ENCODE measurements at places on chromosomes 7 and 10.

- peak; percentile 27 for DNase-seq
Measured at GRCh38 chr10:63376560-63377304, 89.0 kb downstream of the JMJD1C start.

DNA sequence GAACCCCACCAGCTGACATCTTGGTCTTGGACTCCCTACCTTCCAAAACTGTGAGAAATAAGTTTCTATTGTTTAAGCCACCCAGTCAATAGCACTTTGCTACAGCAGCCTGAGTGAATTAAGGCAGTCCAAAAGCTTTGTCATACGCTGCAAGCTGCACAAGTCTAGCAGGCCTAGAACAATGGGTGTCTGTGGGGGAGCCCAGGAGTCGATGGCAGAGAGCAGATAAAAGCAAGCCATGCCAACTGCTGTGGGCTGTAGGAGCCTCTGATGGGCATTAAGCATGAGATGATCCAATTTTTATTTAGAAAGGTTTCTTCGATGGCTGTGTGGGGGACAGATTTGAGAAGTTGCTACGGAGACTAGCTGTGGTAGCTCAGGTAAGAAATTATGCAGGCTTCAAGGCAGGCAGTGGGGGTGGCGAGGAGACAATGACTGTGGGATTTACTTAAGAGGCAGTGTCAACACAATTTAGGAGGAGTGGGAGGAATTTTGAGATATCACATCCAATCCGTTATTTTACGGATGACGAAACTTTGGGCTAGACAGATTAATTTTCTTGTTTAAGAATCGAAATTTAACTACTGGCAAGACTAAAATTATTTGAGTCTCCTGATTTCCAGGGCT lies 110.4 kb downstream of the NRCAM start:
- no peak for DNase-seq

DNA sequence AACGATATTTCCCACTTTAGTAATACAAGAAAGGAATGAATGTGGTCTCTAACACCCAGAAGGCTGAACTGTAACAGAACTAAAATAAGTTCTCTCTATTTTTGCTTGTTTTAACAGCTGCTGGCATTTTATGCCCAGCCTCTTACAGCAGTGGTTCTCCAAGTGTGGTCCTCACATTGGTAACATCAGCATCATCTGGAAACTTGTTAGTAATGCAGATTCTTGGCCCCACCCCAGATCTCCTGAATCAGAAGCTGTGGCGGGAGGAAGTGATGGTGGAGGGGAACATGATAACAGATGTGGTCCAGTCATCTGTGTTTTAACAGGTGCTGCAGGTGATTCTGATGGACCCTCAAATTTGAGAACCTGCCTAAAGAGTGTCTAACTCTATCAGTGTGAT lies 170.1 kb downstream of the TMEM26 start:
- DNase-seq, result no peak

DNA sequence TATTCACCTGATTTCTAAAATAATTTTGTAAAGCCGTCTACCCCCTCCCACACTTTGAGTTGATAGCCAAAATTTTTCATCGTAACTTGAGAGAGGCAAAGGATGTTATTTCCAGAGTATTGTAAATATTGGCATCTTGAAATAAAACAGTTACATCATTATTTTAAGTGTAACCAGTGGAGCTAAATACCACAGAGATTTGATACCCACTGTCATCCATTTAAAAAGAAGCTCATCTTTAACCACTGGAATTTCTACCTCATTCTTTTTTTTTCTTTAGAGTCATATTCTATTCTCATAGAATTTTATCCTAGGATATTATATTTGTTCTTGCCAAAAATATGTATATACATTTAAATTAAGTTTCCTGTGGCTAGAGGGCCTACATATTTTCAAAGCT lies 48.6 kb downstream of the CAMK1D start:
- DNase-seq, result no peak

DNA sequence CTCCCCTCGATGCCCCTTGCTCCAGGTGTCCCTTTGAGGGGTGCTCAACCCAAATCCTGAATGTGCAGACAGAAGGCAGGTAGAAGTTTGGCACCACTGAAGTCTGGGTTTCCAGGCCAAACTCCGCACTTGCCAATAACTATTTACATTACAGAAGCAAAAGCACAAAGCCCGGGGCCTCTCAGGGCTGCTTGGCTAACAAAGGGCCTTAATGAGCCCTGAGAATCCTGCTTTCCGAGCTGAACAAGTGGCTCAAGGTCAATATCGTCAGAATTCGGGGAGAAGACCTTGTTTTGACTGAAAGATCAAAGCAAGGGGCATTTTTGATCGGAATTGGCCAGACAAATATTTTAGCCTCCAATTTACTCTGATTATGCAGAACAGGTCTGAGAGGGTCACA lies 189.9 kb downstream of the HERPUD2 start:
- no peak for DNase-seq

DNA sequence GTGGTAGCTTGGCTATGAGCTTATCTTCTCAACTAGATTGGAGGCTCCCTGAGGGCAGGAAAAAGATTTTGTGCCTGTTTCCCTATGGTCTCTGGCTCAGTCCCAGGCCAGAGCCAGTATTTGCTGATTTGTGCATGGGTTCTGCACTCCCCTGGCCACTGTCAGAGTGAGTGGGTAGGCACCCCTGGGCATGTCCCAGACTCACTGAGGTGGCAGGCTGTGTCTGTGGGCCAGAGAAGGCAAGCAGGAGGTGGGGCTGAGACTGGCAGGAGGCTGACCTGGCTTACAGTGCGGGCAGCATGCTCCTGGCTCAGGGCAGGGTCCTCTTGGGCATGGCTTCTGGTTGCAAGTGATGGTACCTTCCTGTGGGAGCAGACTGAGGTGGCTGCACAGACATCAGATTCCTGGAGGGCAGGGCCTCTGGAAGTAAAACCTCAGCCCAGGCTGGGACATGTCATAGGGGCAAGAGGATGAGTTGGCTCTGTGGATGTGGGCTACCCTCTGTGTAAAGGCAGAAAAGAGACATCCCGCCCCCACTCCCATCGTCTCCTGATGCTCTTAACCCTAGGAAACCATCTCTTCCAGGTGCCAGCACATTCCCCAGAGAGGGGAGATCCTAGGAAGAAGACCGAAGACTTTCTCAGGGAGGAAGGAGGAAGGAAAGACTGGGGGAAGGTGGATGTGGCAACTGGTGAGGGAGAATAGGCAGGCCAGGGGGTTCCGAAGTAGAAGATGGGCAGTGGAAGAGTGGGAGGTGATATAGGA lies 4.3 kb downstream of the KCP start:
- DNase-seq, result no peak

DNA sequence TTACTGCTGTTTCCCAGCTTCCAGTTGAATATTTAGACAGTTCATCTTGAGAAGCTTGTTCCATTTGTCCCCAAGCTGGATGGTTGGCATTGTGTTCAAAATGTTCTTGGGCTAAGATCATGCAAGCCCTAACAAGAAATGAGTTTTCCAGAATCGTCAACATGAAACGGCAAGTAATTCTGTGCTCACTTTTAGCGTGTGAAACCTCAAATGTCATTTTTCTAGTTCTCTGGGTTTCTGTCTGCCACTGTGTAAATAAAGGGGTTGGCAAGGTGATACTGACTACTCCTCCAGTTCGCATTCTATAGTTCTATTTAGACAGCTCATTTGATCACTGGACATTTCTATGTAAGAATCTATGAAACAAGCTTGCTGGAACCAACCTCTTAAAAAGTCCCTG lies 194.0 kb downstream of the AHR start:
- peak; percentile 7 for DNase-seq

GRCh38 chr10:110978204-110978603 lies 58.8 kb downstream of the SHOC2 start:
- DNase-seq, result peak; percentile 36

DNA sequence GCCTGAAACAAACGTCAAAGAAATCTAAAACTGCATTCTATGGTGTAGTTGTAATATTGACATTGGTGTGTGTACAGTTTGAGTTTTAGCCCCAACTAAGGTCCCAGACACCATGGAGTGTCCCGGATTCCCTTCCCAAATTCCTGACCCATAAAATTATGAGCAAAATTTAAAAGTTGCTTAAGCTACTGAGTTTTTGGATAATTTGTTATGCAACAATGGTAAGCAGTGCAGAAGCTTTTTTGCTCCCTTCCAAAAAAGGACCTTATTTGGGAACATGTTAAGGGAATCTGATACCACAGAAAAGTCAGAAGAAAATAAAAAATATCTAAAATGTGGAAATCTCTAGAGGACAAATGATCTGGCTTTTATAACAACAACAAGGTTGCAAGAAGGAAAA lies 63.3 kb upstream of the KMT2E start:
- DNase-seq, result no peak

GRCh38 chr7:116111475-116111874 lies 80.9 kb upstream of the TFEC start:
- DNase-seq, result no peak

GRCh38 chr10:35017608-35018007 lies 72.5 kb downstream of the CUL2 start:
- DNase-seq, result no peak

DNA sequence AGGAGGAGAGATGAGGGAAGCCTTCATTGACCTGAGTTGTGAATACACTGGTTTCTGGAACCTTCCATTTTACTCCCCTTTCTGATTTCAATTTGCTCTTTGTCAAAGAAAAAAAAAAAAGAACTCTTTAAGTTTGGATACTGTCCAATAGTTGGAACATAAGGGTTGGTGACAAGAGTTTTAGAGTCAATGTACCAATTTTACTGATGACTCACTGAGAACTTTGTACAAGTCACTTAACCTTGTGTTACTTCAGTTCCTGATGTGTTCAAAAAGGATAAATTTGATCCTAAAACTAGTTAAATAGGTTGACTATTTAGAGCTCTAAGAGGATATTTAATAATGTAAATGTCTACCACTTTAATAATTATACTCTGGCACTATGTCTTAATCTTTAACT lies 4.1 kb upstream of the CDK14 start:
- DNase-seq, result peak; percentile 68

- DNase-seq, result no peak
Measured at GRCh38 chr10:126687121-126687606, 16.7 kb upstream of the C10orf90 start.
